Substantia nigra (tissue), 51 donors: ENCODE measurements at places on chromosomes 6 and 20.

- DNase-seq, result no peak
Measured at GRCh38 chr20:5364997-5365597, 48.3 kb upstream of the PROKR2 start.

DNA sequence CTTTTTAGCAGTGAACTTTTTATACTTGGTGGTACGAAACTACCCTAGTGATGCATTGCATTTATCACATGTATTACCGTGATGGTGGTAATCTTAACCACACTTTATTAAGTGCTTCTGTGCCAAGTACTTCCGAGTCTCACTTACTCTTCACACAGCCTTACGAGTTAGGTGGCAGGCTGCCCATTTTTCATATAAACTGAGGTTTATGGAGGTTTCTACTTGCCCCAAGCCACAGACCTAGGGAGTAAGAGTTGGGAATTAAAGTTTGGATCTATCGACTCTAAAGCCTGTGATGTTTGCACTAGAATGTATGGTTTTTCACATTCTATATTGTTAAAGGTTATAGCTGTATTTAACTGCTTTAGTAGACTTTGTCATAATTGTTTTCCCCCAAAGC lies 5.5 kb upstream of the PABPC1L start:
- DNase-seq, result no peak

- no peak for DNase-seq
Measured at GRCh38 chr6:36305885-36306284, 30.8 kb downstream of the BNIP5 start.

DNA sequence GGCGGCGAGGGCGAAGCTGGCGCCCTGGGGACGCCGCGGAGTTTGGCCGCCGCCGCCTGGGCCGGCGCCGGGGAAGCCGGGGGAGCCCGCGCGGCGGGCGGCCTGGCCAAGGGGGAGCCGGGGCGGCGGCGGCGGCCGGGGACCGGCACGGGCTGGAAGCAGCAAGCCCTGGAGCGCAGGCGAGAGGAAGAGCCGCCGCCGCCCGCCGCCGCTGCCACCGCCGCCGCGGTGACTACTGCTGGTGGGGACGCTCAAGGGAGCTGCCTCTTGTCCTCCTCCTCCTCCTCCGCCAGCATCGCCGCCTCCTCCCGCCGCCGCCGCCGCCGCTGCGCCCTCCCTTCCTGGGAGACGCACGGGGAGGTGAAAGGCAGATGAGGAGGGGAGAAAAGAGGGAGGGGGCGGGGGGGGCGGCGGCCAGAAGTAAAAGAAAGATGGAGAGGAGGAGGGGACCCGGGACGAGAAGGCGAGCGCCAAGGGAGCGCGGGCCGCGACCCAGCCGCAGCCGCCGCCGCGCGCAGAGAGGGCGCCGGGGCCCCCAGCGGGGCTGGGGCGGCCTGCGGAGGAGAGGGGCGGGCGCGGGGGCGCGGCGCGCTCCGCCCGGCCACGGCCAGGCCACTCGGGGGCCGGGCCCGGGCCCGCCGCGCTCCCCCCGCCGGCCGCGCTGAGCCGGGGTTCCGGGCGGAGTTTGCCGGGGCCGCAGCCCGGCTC lies 846 bp downstream of the PDE10A start:
- no peak for DNase-seq

DNA sequence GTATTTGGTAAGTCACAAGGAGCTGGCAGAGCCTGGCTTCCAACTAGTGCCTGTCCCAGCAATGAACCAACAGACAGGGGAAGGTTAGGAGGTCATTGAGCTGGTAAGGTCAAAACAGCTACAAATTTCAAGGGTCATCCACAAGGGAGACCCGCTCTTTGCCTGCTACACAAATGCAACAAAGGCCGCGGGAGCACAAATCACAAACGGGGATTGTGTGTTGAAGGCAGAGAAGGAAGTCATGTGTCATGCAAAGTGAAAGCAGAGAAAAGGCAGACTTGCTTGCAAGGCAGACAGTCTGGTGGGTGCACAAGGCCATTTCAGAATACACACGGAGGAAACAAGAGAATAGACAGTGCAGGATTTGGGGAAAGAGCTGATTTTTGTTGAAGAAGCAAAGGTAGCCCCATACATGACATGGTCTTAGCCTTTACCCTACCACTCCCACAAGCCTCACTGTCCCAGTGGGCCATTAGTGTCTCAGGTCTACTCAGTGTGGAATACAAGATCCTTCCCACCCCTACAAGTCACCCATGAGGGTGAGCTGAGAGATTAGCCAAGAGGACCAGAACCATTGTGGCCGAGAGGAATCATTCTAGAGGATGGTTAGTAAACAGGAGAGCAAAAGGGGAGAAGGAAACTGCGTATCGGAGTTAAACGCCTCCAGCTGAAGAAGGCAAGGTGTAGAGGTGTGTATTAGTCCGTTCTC lies 18.1 kb upstream of the SAMHD1 start:
- DNase-seq, result peak; percentile 2

DNA sequence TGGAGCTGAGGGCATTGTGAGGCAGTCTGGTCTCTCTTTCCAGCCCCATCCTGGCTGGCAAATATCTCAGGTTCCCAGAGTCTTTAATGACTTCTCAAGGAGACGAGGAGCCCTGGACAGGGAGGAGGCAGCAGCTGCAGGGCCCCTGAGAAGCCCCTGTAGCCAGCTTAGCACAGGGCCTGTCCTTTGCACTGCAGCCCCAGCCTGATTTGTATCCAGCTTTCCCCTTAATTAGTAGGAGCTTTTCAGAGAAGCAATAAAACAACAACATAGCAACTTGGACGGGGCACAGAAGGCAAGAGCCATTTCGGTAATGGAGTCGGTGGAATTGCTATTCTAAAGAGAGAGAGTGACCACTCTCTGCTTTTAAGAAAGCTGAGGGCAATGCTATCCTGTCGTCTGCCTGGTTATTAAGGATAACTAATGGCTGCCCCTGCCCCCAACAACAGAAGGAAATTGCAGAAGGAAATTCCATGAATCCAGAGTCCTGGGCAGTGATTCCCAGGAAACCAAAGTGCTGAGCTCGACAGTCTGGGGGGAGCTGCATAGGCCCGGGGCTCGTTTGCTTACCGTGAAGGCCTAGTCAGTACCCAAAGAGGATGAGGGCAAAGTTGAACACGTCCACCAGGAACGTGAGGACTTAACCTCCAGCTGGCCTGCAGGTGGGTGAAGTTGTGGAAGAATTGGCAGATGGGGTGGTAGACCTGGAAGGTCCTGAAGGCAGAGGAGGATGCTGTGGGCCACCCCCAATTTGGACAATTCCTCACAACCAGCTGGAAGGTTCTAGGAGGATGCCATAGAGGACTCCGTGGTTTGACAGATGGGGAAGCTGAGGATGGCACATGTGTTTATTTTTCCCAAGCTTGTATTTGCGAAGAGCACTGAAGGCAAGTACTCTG lies 50.3 kb downstream of the NPEPL1 start:
- DNase-seq, result no peak

- no peak for DNase-seq
Measured at GRCh38 chr6:28203201-28203600, 21.9 kb upstream of the ZSCAN9 start.

DNA sequence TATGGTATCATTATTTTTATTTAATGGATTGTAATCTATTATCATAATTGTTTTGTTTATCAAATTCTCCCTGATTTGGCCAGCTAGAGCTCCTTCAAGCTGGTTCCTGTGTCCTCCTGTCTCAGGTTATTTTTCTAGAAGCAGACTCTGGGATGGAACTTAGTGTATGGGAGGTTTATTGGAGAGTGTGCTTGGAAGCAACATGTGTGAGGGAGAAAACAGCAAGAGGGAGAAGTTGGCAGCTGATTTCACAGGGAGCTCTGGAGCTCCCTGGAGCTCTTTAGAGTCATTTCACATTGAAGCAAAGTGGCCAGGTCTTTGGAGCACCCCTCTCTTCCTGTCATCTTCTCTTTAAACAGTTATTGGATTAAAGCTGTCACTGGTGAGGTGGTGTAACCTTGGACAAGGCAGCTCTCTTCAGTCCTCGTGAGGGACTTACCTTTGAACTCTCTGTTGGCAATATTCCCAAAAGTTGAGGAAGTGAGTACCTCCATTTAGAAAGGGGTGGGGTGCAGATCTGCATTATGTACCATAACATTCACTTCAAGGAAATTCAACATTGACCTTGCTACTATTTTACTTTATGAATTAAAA lies 103.6 kb downstream of the PHF3 start:
- DNase-seq, result no peak

GRCh38 chr20:61244213-61244612 lies 7.8 kb upstream of the CDH4 start:
- no peak for DNase-seq

GRCh38 chr6:126300735-126301134 lies 39.2 kb upstream of the CENPW start:
- no peak for DNase-seq

GRCh38 chr6:40346246-40346645 lies 240.9 kb downstream of the LRFN2 start:
- DNase-seq, result no peak

- DNase-seq, result peak; percentile 11
Measured at GRCh38 chr6:93423542-93423941, 4.2 kb upstream of the EPHA7 start.

DNA sequence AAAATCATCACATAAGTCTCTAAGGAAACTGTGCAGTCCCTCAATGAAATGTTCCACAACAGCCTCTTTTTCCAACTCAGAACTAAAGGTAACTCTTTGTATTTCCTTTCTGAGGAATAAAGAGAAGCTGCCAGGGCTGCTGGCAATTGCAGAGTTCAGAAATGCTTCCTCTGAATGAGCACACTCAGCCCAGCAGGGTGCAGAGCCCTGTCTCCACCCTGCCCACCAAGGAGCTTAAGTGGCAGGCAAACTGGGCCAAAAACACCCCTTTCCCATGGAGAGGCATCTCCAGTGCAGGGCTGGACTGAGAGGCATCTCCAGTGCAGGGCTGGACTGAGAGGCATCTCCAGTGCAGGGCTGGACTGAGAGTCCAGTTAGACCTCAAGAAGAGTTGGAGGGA lies 255.4 kb downstream of the GMPR start:
- DNase-seq, result no peak

GRCh38 chr20:50540620-50541605 lies 30.7 kb downstream of the PTPN1 start:
- DNase-seq, result no peak

DNA sequence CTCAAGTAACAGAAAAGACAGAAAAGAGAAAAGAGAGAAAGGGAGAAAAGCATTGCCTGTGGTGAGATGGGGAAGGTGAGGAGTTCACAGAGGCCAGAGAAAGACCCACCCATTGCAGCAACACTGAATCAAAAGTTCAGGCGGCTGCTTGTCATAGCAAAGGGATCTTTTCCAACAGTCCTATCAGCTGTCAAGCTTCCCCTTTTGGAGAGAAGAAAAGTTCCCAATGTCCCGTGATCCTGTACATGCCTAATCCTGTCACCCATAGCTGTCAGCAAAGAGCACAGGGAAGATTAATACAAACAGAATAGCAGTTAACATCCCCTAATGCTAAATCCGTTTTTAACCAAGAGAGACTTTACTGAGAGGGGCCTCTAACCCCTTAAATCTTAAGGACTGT lies 8.9 kb upstream of the TRIM38 start:
- no peak for DNase-seq

DNA sequence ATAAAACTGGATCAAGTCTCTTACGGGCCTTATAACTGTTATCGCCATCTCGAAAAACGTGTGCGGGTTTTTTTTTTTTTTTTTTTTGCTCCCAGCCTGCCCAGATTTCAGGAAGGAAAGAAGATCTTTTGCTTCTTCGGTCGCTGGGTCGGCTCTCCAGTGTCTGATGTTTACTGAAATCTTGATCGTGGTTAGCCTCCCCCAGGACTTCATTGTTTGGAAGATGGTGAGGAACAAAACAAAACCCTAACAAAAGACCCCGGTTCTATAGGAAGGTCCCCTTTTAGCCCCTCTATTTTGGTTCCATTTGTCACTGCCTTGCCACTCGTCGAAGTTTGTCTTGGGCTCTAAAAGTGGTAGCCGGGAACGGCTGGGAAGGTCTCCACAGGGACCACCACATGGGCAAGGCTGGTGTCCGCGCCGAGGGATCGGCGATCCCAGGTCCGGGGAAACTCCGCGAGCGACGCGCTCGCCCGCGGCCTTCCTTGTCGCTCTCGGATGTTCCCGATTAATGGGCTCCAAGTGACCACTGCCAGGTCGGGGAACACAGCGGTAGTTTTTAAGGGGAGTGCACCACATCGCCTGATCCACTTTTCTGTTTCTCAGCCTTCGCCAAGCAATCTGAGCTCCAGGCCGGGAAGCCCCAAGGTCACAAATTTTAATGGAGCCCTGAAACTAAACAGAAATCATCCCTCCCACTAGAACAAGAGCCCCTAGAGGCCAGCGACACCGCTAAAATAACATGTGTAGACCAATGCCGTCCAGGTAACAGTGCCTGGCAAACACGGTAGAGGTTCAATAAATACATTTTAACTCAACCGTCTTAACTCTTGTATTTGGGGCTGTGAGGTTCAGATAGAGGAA lies 27.0 kb downstream of the TRIM27 start:
- peak; percentile 26 for DNase-seq

DNA sequence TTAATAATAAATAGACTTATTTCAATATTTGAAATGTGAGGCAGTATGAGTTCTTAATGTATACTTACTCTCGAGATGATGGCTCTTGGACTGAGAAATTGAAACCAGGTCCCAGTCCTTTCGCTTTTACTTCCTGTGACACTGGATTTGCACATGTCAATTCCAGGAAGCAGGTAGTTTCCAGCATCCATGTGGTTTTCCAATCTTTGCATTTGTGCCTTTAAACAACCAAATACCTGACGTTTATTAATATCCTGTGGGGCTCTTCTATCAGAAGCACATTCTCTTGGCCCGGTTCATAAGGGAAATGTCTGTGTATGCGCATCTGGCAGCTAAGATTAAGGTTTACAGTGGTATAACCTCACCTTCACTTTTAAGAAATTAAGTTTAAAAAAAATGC lies 13.1 kb downstream of the UTRN start:
- no peak for DNase-seq

DNA sequence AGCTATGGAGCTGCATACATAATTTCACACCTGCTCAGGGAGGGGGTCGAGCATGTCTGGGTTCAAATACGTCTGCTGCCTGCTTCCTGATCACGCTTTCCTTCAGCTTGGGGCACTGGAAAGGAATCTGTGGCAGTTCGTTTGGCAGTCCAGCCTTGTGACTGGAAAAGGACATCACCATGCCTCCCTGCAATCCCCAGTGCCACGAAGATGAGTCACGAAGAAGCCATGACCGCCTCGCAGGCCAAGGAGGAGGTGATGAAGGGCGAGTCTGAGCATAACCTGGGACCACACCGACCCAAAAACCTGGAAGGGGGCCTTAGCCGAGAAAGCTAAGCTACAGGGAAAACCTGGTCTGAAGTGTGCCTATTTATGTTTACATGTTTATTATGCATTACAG lies 13.1 kb downstream of the JAG1 start:
- DNase-seq, result no peak

- no peak for DNase-seq
Measured at GRCh38 chr6:162467679-162468078, 259.9 kb downstream of the PRKN start.

- no peak for DNase-seq
Measured at GRCh38 chr6:162970246-162970645, 242.5 kb downstream of the PACRG start.
